ENCODE measurements at places on chromosomes 5 and 9.

- no peak for DNase-seq
Observed at GRCh38 chr9:97567894-97568202, 65.3 kb downstream of the TSTD2 start.

GRCh38 chr9:102237520-102237919 is 499.1 kb upstream of the GRIN3A start:
- no peak for DNase-seq

- peak; percentile 52 for DNase-seq
Observed at GRCh38 chr9:4494332-4494731, 4.1 kb downstream of the SLC1A1 start.

- DNase-seq = no peak
Observed at GRCh38 chr9:127172066-127172707, 49.8 kb upstream of the ANGPTL2 start.

- DNase-seq = peak; percentile 22
Observed at GRCh38 chr5:43396762-43397304, 15.4 kb downstream of the CCL28 start.

DNA sequence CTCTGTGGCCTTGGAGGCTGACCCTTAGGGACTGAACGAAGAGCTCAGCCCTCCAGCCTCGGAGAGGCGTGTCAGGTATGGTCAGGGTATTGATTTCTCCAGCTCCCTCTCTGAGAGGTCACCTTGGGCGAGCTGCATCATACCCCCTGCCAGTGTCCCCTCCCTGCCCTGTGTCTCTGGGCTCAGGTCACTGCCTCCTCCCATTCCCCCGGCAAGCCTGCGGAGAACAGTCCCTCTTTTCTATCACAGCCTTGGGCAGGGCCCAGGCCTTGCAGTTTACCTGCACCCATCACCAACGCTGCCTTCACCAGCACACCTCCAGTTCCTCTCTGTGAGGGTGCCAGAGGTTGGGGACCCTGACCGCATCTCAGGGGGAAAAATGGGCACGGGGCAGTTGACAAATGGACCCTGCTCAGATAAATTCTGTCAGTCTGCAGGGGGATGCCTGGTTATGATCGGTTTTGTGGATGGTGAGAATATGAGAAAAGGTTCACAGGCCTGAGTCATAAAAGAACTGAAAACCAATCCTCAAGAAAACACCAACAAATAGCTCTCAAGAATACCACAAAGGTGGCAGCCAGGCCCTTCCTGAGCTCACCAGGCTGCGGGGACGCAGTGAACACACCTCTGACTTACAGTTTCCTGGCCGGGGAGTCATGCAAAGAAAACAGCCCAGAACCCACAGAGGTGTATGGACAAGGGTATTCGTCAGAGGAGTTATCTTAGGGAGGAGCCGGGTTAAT is 24.7 kb upstream of the RXRA start:
- DNase-seq = no peak

- no peak for DNase-seq
Observed at GRCh38 chr5:181223729-181224389, 778 bp downstream of the TRIM41 start.

GRCh38 chr9:130239741-130240241 is 25.8 kb upstream of the HMCN2 start:
- no peak for DNase-seq

GRCh38 chr5:150065886-150066285 is 20.5 kb downstream of the CSF1R start:
- peak; percentile 95 for DNase-seq

GRCh38 chr5:147685993-147686392 is 96.5 kb downstream of the JAKMIP2 start:
- no peak for DNase-seq

GRCh38 chr9:6413365-6414246 is 607 bp downstream of the UHRF2 start:
- no peak for DNase-seq

DNA sequence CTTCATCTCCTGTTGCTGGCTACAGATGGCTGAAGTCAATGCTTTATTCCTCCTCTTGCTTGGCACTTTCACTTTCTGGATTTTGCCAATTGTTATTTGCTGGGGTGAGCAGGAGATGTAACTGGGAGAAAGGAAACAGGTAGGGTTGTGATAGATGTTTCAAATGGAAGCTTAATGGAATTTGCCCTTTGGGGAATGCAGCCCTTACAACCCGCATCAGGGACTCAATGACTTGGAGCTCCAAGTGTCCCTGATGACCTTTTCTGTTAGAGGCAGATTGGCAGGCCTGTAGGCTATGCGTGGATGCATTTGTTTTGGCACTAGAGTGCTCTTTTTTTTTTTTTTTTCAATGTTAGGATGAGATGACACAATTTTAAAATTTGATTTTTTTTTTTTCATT is 219.9 kb upstream of the GLRA1 start:
- no peak for DNase-seq

DNA sequence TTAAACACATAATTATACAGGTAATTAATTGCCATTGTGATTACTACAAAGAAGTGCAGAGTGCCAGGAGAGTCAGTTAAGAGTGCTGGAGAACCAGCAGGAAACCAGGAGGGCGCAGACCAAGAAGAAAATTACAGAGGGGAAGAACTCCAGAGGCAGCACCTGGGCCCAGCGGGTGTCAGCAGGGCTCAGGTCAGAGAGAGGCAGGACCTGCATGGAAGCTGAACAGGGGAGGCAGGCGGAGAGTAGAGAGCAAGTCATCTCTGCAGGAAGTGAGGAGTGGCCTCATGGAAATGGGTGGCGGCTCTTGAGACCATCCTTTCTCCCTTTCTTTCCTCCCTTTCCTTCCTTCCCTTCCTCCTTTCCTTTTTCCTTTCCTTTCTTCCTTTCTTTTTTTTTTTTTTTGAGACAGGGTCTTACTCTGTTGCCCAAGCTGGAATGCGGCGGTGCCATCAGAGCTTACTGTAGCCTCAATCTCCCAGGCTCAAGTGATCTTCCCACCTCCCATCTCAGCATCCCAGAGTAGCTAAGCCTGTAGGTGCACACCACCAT is 4.0 kb upstream of the ZBTB34 start:
- no peak for DNase-seq

GRCh38 chr5:175621971-175622370 is 35.9 kb upstream of the HRH2 start:
- no peak for DNase-seq

DNA sequence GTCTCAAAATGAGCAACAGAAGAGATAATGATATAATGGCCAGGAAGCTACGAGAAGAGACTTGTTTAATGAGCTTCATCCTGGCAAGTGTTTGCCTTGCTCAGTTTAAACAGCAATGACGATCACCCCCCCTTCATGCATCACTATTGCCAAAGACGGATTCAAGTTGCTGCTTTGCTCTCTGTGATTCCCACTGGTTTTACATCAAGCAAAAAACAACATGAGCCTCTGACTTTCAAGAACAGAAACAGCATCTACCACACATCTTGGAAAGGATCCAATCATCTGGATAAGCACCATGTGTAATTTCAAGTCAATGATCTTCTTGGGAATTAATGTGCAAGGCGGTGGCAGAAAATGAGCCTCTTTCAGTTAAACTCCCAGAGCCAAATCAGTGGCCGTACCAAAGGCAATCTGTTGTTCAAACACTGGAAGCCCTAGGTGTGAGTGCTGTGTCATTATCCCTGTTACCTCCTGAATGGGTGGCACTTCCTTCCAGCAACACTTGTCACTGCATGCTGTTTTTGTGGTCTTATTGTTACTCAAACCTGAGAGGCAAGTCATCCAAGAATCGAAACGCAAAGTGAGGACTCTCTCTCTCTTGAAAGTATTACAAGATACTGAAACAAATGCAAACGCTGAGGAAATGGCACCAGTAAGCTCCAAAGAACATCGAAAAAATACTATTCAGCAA is 72.8 kb downstream of the MED27 start:
- peak; percentile 48 for DNase-seq

DNA sequence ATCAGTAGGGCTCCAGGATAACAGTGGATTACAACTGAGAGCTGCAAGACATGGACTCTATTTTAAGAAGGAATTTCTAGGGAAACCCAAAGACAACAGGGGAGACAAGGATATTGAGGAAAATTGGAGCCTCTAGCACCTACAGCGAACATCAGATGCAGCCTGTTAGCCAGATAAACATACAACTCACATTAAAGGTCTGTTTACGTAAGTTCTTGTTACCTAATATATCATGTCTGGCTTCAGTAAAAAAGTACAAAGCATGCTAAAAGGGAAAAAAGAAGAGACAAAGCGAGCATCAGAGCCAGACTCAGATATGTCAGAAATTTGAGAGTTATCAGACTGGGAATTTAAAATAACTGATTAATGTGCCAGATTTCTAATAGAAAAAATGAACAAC is 17.2 kb downstream of the GNPDA1 start:
- DNase-seq = no peak

DNA sequence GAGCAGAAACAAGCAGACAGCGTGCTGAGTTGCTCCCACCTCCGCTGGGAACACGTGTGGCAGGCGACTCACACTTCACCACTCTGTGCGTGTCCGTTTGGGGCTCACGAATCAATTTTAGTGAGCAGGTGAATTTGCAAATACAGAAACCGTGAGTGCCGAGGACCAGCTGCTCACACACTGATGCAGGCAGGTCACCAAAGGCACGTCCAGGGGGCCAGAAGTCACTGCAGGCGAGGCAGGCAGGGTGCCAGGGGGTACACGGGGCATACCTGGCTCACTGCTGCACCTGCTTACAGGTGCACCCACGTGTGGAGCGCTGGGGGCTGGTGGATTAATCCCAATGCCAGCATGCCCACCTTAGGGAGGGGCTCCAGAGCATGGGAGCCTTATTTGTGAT is 68.8 kb downstream of the ZNF354C start:
- no peak for DNase-seq

DNA sequence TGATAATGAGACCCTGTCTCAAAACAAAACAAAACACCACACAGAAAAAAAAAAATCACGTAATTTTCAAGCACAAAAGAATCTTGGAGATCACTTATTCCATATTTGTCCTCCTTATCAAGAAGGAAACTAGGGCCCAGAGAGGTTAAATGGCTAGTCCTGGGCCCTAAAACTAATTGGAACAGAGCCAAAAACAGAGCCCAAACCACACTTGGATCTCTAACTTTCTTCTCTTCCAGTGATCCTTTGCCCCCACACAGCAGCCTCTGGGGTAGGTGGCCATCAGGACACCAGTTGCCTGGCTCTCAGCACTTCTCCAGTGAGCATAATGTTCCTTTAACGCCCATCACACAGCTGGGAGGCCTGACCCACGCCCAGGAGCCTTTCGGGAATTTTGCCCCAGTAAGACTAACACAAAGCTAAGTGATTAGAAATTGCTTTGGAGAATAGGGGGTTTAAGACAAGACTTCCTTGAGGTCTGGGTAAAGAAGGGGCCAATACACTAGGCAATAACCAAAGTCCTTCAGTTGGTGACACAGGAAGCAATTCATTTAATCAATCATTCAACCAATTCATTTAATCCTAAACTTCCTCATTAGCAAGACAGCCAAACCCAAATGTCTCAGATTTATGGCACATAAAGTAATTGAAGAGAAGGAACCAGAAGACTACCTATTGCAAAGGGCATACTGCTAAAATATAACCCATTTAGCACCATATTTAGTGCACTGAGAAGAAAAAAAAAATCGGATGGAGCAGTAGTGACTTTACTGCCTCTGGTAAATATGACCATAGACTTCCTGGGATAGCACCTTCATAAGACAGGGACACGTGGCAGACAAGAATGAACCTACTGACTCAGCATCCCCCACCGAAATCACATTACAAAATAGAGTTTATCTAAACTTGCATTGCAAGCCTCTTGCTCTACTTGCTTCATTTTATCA is 77.8 kb downstream of the ZNF608 start:
- DNase-seq = no peak

- DNase-seq = peak; percentile 86
Observed at GRCh38 chr5:168015506-168015905, 275.9 kb upstream of the WWC1 start.

DNA sequence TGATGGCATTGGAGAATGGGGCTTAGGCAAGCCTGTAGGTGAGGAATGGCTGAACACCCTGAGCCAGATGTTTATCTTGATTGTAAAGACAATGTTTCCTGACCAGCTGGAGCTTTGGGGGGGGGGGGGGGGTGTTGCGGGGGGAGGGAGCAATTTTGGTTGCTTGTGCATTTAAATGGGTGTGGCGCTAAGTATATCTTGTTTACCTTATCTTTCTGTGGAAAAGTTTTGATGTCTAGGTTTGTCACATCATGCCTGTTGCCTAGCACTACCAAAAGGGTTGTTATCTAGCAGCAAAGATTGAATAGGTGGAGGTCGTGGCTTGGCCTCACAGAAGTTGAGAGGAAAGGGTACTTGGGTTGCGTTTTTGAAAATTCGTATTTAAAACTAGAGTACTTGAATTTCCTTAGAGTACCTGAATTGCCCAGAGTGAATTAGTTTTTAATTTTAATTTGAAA is 1.3 kb downstream of the SMAD5 start:
- no peak for DNase-seq

- DNase-seq = no peak
Observed at GRCh38 chr5:107147589-107147988, 523.1 kb downstream of the EFNA5 start.

DNA sequence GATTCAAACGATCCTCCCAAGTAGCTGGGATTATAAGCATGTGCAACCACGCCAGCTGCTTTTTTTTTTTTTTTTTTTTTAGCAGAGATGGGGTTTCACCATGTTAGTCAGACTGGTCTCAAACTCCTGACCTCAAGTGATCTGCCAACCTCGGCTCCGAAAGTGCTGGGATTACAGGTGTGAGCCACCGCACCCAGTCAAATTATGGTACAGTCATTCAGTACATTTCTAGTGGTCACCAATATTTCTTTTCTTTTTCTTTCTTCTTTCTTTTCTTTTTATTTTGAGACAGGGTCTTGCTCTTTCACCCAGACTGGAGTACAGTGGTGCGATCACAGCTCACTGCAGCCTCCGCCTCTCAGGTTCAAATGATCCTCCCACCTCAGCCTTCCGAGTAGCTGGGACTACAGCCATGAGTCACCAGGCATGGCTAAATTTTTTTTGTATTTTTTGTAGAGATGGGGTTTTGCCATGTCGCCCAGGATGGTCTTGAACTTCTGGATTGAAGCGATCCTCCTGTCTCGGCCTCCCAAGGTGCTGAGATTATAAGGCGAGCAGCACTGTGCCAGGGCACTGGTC is 25.4 kb upstream of the DCP2 start:
- DNase-seq = no peak

- DNase-seq = no peak
Observed at GRCh38 chr5:36073595-36074216, 7.0 kb upstream of the UGT3A2 start.

GRCh38 chr9:76086539-76086938 is 196.1 kb downstream of the PCSK5 start:
- no peak for DNase-seq

- DNase-seq = no peak
Observed at GRCh38 chr5:74763504-74763903, 3.4 kb downstream of the GFM2 start.

- DNase-seq = no peak
Observed at GRCh38 chr5:19733612-19734495, 254.1 kb downstream of the CDH18 start.
